ENCODE measurements at places on chromosomes 6 and 20.

- no peak for DNase-seq
Measured at GRCh38 chr20:57104651-57105204, 161.7 kb downstream of the BMP7 start.

GRCh38 chr6:162290846-162291465 lies 436.6 kb downstream of the PRKN start:
- DNase-seq, result no peak

DNA sequence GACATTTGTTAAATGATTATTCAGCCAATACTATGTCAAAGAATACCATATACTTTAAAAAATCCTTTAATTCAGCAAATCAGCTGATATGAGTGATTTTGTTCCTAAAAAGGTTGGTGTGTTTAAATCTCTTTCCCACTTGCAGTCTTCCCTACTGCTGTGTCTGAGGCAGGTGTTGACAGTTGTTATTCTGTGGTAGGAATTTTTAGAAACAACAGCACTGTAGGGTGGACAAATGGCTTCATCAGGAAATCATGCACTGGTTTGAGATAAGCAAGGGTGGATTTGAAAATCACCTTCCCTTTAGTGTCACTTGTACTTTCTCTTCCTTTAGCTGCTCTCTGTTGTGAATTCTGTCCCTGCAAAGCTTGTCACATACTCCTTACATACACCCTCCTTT lies 213.7 kb upstream of the SGK1 start:
- DNase-seq, result no peak

- no peak for DNase-seq
Measured at GRCh38 chr6:147209762-147210449, 5.7 kb downstream of the STXBP5 start.

DNA sequence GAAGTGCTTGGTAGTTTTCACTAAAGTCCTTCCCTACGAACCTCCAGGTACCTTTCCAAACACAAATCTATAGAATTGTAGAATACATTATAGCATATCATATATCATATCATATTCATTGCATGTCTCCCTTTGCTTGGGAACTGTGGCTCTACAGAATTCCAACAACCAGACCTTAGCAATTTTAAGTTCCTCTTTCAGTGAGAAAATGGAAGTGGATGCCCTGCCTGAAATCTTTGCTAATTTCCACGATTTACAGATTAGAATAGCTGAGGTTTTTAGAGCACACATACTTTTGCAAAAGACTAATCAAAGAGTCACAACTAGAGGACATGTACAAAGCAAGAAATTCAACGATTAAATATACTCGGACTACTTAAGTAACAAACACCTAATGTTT lies 78.6 kb downstream of the TNFRSF21 start:
- peak; percentile 31 for DNase-seq

DNA sequence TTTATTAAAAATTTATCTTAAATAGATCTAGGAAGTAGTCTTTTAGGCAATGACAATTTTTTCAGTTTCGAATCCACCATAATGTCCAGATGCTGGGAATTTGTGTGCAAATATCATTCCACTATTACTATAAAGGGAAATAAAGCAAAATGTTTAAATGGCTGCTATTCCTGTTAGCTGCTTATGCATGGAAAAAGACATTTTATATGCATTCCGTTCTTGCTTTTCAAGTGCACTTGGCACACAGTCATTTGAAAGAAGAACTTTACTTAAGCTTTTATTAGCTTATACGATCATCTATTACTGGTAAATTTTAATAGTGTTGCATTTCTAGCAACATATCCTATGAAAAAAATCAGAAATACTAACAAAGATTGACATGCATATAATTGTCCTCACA lies 42.0 kb downstream of the PRL start:
- DNase-seq, result no peak

GRCh38 chr6:123091091-123091895 lies 95.3 kb downstream of the CLVS2 start:
- no peak for DNase-seq

DNA sequence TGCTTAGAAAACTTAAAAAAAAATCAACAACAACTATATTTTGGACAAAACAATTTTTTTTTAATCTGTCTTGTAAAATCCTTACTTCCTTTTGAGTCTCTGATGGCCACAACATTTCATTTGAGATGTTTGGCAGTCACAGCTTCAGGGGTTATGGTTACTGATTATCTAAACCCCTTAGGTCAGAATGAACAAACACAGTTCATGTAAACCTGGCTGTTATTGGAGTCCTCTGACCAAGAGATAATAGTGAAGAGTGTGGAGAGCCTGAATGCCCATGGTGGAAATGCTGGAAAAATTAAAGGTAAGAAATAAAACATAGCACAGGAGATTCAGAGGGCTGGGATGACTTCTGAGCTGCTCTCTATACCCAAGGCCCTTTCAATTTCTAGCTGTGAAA lies 38.2 kb downstream of the TMX4 start:
- no peak for DNase-seq

- no peak for DNase-seq
Measured at GRCh38 chr20:57559289-57559634, 1.6 kb upstream of the PCK1 start.

DNA sequence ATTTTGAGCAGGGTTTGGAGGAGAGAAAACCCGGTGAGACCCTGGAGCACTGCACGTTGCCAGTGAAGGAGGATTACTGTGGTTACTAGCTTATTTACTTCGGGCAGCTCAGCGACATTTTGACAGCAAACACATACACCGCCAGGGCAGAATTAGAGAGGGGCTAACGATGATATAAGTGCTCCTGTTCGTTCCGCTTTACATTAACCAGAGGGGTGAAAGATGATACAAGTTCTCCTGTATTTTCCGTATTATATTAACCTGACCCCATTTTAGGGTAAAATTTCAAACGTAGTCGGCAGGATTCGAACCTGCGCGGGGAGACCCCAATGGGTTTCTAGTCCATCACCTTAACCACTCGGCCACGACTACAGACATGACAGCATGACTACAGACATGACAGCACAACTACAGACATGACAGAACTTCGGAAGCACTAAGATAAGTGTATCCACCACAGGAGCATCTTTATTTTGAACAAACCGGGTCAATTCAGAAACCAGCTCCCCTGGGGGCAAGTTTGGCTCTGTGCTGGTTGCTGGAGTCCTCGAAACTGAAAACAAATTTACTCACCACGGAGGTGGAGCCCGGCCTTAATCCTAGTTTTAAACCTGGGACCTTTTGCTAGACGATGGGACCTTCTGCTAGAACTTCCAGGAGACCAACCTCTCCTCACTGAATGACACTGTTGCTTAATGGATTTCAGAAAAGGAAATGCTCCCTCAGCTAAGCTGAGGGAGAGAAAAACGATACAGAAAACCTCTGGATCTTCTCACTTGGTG lies 80.4 kb upstream of the ZNF184 start:
- DNase-seq, result no peak

GRCh38 chr20:25008388-25009217 lies 16.1 kb upstream of the APMAP start:
- DNase-seq, result no peak

DNA sequence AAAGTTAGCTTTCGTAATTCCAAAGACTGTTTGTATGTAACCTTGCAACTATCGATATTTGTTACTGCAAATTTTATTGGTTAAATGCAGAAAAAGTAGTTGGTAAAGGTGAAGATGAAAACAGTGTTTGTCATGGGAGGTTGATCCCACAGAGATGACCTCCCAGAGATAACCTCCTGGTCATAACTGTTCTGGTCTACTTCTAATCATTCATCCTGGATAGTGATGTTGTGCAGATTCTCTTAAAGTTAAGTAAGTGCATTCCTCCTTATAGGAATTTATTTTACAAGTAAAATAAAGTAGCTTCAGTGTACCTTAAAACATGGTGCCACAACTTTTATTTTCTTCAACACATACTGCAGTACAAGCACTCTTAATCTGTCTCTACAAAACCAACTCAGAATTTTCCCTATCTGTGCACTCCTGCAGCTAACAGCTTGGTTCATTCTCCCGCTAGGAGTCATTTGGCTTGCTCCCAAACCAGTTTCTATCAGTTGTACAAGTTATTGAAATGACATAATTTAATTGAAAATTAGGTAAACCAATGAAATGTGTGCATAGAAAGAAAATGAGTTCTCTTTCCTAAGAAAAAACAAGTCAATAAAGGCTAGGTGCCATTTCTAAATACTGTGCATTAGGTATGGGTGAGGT lies 19.2 kb downstream of the METTL24 start:
- no peak for DNase-seq

GRCh38 chr6:53287336-53288225 lies 61.2 kb downstream of the ELOVL5 start:
- no peak for DNase-seq

GRCh38 chr6:109450801-109451200 lies 4.8 kb downstream of the MICAL1 start:
- DNase-seq, result no peak

- DNase-seq, result no peak
Measured at GRCh38 chr6:143948208-143948607, 59.9 kb downstream of the PLAGL1 start.

GRCh38 chr20:31751126-31751525 lies 12.0 kb downstream of the TPX2 start:
- no peak for DNase-seq

DNA sequence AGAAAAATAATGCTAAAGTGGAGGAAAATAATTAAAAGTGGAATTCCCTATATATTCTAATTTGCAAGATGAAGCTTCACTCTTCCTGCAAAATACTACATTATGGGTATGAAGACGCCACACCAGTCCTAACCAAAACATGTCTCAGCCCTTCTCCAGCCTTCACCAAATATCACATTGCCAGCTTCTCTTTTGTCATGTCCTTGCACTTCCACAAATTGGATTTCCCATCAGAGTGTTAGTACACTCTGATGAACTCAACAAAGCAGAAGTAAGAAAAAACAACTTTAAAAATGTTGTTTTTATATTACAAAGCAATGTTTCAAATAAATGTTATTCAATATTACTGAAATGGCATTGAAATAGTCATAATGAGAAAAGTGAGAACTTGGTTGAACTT lies 62.4 kb upstream of the RNF146 start:
- peak; percentile 69 for DNase-seq

- DNase-seq, result peak; percentile 97
Measured at GRCh38 chr20:49768204-49769047, 44.2 kb upstream of the SLC9A8 start.
